ENCODE measurements at places on chromosomes 5 and 9.

DNA sequence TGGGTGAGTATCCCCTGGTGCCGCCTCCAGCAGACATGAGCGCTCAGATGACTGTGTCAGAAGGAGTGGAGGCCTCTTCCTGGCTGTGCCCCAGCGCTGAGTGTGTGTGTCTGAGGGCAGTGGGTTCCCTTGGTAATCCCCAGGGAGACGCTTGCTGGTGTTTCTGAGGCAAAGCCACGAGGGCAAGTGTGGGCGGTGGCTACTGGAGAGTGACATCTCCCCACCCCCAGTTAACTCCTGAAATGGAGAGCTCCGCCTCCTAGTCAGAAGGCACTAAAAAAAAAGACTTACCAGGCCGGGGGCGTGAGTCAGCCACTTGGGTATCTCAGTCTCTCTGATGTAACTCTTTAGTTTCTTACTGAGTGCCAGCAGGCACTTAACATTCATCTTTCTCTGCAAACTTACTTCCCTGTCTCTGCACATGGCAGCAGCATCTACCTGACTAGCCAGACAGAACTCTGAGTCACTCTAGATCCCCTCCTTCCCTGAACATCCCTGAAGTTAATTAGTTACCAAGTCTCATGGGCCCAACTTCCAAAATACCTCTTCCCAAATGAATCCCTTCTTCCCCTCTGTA, 19.3 kb downstream of the ORM2 start:
- DNase-seq, result peak; percentile 99

DNA sequence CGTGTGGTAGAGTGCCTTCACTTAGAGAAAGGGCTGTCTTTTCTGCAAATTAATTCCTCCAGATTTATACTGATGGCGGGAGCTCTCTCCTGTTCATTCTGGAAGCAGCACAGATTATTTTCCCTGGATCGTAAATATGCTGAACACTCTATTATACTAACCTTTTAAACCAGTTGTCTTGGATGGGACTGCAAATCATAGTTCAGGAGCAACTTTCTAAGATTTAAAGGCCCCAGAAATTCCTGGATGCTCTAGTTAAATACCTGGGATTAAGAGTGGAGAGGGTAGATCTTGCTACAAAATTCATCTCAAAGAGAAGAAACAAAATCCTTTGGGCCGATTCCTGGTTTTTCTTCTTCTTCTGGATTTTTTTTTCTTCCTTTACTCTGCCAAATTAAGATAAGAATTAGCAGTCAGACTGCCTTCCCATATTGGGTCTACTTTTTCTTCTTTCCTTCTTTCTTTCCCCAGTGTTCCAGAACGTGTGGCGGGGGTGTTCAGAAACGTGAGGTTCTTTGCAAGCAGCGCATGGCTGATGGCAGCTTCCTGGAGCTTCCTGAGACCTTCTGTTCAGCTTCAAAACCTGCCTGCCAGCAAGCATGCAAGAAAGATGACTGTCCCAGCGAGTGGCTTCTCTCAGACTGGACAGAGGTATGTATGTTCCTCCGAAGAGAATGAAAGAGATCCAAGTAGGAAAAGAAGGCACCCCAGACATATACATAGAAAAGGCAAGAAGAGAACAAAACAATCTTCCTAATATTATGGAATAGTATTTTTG, 262.7 kb downstream of the SAXO1 start:
- DNase-seq, result no peak

- no peak for DNase-seq
These were observed 52.2 kb upstream of the EDIL3 start for GRCh38 chr5:84436866-84437265.

DNA sequence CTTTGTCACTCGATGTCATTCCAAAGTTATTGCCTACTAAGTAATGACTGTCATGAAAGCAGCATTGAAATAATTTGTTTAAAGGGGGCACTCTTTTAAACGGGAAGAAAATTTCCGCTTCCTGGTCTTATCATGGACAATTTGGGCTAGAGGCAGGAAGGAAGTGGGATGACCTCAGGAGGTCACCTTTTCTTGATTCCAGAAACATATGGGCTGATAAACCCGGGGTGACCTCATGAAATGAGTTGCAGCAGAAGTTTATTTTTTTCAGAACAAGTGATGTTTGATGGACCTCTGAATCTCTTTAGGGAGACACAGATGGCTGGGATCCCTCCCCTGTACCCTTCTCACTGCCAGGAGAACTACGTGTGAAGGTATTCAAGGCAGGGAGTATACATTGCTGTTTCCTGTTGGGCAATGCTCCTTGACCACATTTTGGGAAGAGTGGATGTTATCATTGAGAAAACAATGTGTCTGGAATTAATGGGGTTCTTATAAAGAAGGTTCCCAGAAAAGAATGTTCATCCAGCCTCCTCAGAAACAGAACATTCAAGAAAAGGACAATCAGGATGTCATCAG, 11.3 kb downstream of the TLR4 start:
- DNase-seq, result no peak

DNA sequence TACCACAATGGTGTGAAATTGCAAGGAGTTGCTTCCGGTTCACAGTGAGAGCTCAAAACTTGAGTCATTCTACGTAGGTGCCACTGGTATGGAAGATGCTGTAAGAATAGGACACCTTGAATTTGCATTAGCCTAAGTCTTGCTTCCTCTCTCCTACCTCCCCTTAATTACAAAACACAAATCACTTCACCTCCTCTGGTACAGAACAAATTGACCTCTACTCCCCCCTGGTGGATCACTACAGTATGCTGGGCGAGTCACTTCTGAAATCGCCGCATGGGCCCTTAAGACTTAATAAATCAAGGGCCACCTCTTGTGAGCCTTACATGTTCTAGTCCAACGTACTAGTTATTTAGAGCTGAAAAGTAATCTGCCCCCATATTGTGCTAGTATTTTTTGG, 145.3 kb upstream of the SMARCA2 start:
- no peak for DNase-seq

- peak; percentile 67 for DNase-seq
These were observed 174.8 kb downstream of the SLF1 start for GRCh38 chr5:94793113-94793815.

DNA sequence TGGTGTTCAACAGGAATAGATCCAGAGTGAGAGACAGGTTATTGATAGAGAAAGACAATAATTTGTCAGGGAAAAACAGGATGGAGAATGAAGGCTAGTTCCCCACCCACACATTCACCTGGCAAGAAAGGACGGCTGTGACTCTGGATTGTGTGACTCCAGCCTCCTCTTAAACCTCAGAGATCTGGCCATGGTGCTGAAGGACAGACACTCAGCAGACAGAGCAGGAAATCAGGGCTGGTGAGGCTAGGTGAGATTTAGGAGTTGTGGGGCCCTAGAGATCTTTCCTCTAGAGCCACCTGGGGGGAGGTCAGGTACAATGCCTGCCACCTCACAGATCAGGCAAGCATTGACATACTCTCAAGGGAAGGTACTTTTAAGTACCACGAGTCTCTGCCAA, 15.2 kb downstream of the OR1B1 start:
- DNase-seq, result no peak

All from AG09309 (cell line).